Glutamatergic neuron (in vitro differentiated cells): ENCODE measurements at places on chromosomes 5 and 9. TPM values are rescaled to one million over a fixed set of nuclear protein-coding genes. Genes with fewer than 3 reads are reported as not detected.

- no peaks in the 10 kb centered on the region for H3K36me3 ChIP-seq
- DNase-seq: no peak
- no peaks in the 10 kb centered on the region for H3K27me3 ChIP-seq
- peak overlapping the region; percentile 55 for H3K27ac ChIP-seq
Measured at GRCh38 chr9:137095664-137096517, 9.1 kb downstream of the MAN1B1 start.

DNA sequence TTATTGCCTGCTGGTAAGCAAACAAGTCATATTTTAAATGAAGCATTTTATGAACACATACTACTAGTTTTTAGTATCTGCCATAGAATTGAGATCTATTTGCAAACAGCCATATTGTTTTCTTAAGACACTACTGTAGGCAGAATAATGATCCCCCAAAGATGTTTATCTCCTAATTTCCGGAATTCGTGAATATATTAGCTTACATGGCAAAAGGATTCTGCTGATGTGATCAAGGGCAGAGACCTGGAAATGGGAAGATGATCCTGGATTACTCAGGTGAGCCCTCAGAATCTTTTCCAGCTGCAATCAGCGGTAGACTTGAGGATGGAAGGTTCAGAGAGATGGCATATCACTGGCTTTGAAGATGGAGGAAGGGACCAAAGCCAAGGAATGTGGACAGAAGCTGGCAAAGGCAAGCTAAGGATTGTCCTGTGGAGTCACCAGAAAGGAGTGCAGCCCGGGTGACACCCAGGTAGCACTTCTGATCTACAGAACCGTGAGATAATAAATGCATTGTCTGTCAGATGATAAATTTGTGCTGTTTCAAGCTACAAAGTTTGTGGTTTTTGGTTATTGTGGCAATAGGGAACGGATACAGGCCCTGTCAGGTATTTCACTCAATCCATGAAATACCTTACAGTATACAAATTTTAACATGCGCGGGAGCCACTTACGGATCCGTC, 1.0 kb upstream of the ERCC6L2 start:
- no peak overlapping the region for H3K27ac ChIP-seq
- peaks cover 7% of the 10 kb centered on the region for H3K4me1 ChIP-seq
- no peak overlapping the region for H3K4me3 ChIP-seq
- peaks cover 5% of the 10 kb centered on the region for H3K36me3 ChIP-seq
- peaks cover 2% of the 10 kb centered on the region for H3K27me3 ChIP-seq

DNA sequence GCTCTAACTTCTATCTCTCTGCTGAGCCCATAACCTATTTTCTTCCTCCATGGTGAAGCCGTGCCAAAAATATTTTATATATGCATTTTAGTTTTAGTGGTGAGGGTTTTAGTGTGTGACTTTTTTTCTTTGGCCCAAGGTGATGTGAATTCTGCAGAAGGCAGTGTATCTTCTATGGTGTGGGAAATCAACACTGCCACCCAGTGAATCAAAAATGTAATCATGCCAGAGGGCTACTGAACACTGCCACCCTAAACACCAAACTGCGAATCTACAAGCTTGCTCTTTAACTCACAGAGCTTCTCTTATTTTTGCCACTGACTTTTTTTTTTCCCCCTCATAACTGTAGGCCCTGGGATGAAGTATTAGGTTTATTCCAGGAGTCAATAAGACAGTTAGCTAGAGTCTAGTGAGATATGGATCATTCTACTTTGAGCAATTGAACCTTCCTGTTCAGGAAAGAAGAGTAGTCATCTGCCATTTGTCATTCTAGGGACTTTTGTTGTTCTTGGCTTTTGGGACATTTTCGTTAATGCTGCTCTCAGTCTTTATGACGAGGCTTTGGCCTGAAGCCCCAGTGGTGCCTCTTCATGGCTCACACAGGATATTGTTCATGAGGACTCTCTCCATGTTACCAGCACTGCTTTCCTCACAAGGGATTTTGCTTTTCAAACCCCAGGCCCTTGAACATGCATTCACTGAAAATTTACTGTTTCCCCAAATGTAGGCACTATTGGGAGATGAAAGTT, 53.1 kb downstream of the C7 start:
- H3K27me3 ChIP-seq: no peaks in the 10 kb centered on the region
- no peak for DNase-seq
- H3K4me1 ChIP-seq: no peaks in the 10 kb centered on the region
- H3K36me3 ChIP-seq: no peaks in the 10 kb centered on the region
- H3K4me3 ChIP-seq: no peak overlapping the region

DNA sequence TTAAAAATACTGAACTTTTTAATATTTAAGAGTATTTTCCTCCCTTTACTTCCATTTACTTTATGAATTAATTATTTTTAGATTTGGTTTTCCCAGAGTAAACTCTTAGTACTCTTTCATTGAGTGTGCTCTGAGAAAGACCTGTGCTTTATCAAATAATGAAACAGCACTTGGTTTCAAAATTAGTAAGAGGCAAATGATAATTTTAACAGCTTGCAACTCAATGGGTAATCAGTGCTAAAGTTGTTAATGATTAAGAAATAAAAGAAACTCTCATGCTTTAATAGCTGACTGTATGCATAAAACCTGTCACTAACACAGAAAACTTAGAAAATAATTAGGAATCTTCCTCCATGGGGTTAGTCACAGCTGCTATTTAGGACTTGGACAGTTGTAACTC, 244.4 kb downstream of the RFX3 start:
- no peaks in the 10 kb centered on the region for H3K36me3 ChIP-seq
- H3K27ac ChIP-seq: no peak overlapping the region
- no peak overlapping the region for H3K4me3 ChIP-seq
- H3K4me1 ChIP-seq: peaks cover 19% of the 10 kb centered on the region

GRCh38 chr5:35783551-35783950, 73.1 kb upstream of the IL7R start:
- no peak overlapping the region for H3K27ac ChIP-seq
- no peaks in the 10 kb centered on the region for H3K36me3 ChIP-seq
- H3K27me3 ChIP-seq: no peaks in the 10 kb centered on the region
- DNase-seq: no peak

DNA sequence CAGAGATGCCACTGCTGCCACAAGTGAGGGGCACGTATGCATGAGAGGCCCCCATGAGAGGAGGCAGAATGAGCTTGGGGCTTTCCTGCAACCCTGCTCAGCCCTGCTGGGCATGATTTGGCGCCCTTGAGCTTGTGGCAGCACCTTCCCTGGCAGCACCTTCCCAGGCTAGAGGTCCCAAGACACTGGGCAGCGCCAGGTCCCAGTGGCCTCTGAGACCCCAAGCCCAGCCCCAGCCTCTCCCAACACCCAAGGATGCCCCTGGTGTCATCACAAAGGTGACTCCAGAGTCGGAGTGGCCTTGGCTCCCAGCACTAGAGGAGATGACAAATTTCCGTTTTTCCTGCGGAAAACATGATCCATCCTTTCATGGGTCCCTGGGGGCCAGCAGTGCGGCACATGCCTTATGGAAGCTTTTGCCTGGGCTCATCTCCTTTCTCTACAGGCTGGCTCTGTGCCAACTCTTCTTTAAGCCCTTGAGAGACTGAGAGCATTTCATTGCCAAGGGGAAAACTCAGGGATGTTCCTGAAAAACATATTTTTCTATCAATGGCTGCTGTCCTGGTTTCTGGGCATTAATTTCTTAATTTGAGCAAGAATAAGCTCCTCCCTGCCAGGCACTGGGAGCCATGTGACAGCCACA, 77.1 kb upstream of the ADAMTS2 start:
- no peak overlapping the region for H3K4me3 ChIP-seq
- H3K4me1 ChIP-seq: peaks cover 13% of the 10 kb centered on the region
- DNase-seq: no peak
- peaks cover 3% of the 10 kb centered on the region for H3K27me3 ChIP-seq
- no peak overlapping the region for H3K27ac ChIP-seq

- no peaks in the 10 kb centered on the region for H3K27me3 ChIP-seq
- no peak overlapping the region for H3K27ac ChIP-seq
Measured at GRCh38 chr9:23123048-23123632, 676.5 kb downstream of the DMRTA1 start.

- no peak overlapping the region for H3K27ac ChIP-seq
- no peak for DNase-seq
- peaks cover 9% of the 10 kb centered on the region for H3K4me1 ChIP-seq
Measured at GRCh38 chr9:121286973-121287741, 19.2 kb downstream of the GSN start.

DNA sequence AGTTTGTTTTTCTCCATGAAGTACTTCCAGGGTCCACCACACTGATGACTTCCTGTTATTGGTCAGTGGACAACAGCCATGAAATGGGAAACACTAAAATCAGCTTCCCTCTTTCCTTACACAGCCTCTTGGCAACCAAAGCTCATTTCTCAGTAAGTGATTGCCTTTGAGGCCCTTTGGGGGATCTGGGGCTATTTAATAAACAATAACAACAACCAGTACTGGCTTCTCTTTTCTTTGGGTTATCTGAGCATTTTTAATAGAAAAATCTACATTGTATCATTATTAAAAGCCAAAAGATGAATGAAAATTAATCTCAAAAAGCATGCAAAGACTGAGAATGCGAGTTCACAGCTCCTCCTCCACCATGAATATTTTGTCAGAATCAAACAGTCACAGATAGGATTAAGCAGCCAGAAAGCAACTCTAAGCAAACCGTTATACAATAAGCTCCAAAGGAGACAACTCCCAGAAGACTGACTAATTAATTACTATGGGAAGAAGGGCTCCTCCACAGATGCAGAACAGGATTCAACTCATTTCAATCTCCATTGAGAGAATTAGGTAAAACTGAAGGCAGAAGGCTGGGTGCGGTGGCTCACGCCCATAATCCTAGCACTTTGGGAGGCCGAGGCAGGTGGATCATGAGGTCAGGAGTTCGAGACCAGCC, 68.3 kb downstream of the SERINC5 start:
- H3K4me1 ChIP-seq: peaks cover 27% of the 10 kb centered on the region
- no peaks in the 10 kb centered on the region for H3K27me3 ChIP-seq
- no peak overlapping the region for H3K27ac ChIP-seq
- H3K4me3 ChIP-seq: no peak overlapping the region

DNA sequence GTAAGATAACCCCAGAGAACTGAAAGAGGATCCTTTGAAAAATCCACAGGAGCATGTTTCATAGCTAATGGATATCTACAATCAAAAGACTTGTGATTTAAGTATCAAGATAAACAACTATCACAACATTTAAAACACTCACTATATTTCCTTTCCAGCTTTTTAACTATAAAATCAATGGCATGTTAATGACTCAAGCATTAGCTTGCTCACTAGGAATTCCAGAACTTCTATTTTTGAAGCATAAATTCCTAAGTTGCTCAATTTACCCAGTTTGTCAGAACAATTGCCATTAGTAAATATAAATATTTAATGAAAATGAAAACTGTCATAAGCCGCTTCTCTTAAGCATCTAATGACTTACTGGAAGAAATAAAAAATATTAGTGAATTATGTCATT, 355.3 kb downstream of the PRELID2 start:
- H3K4me3 ChIP-seq: no peak overlapping the region
- no peak for DNase-seq
- H3K36me3 ChIP-seq: no peaks in the 10 kb centered on the region

- peak overlapping the region; percentile 97 for H3K27ac ChIP-seq
- peak overlapping the region; percentile 86 for H3K4me3 ChIP-seq
- H3K36me3 ChIP-seq: no peaks in the 10 kb centered on the region
- peaks cover 4% of the 10 kb centered on the region for H3K27me3 ChIP-seq
Measured at GRCh38 chr9:108933231-108933717, 650 bp downstream of the ELP1 start.

GRCh38 chr5:114358329-114358728, 3.5 kb upstream of the KCNN2 start:
- H3K4me1 ChIP-seq: peaks cover 4% of the 10 kb centered on the region
- H3K4me3 ChIP-seq: no peak overlapping the region
- no peak for DNase-seq
- no peak overlapping the region for H3K27ac ChIP-seq
- H3K36me3 ChIP-seq: no peaks in the 10 kb centered on the region

DNA sequence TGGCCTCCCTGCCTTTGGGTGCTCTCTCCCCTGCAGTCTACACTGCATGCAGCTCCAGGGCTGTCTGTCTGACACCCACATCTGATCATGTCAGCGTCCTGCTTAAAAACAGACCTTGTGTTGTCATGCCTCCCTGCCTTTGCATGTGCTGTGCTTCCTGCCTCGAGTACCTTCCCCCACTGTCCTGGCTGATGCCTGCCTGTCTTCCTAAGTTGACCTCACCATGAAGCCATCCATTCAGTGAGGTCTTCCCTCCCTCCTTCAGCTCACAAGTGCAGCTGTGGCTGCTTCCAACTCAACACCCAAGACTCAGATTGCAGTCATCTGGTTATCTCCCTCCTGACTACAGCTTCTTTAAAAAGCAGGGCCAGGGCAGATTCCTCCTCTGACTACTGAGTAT, 5.5 kb downstream of the ANGPTL2 start:
- no peak overlapping the region for H3K27ac ChIP-seq
- H3K36me3 ChIP-seq: no peaks in the 10 kb centered on the region
- peak overlapping the region; percentile 10 for H3K4me3 ChIP-seq
- no peak for DNase-seq

GRCh38 chr9:87350915-87351314, 146.8 kb upstream of the DAPK1 start:
- no peaks in the 10 kb centered on the region for H3K27me3 ChIP-seq
- peaks cover 6% of the 10 kb centered on the region for H3K4me1 ChIP-seq
- H3K36me3 ChIP-seq: no peaks in the 10 kb centered on the region
- no peak overlapping the region for H3K27ac ChIP-seq
- no peak overlapping the region for H3K4me3 ChIP-seq
- no peak for DNase-seq

DNA sequence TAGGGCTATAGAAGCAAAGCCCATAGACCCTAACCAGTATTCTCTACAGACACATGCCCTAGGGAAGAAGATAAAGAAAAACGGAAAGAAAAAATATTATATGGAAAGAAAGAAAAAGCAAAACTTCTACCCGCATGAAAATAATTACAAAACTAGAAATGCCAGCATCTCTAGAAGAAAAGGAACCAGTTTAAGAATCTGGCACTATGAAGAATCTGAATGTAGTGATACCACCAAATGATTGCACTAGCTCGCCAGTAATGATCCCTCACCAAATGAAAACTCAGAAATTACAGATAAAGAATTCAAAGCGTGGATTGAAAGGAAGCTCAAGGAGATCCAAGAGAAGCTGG, 341.9 kb upstream of the GRIA1 start:
- H3K4me3 ChIP-seq: no peak overlapping the region
- H3K4me1 ChIP-seq: no peaks in the 10 kb centered on the region
- H3K27ac ChIP-seq: no peak overlapping the region

DNA sequence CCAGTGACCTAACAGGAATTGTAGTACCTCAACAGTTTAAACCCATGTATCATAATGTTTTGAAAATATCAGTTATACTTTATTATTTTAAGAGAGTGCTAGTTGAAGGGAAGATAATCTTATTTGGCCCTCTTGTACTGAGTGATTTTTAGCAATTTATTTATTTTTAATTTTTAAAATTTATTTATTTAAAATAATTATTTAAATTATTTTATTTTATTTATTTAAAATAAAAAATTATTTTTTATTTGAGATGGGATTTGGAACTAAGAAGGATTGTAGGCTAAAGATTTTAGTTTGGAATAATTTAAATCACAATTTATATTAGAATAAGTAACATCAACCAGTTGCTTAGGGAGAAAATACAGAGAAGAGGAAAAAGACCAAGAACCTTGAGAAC, 54.2 kb downstream of the NAA35 start:
- H3K4me1 ChIP-seq: peaks cover under 1% of the 10 kb centered on the region
- DNase-seq: no peak
- H3K36me3 ChIP-seq: peaks cover 4% of the 10 kb centered on the region
- no peak overlapping the region for H3K27ac ChIP-seq
- no peak overlapping the region for H3K4me3 ChIP-seq

The OBP2B gene
- not detected for total RNA-seq

The TOPORS gene
- total RNA-seq: 13.9 TPM

The NOXA1 gene
- 2.6 TPM for total RNA-seq

The PKD2L2 gene
- not detected for total RNA-seq

The TAF11L5 gene
- total RNA-seq: 0.83 TPM

The PPP1R2B gene
- not detected for total RNA-seq

The REEP2 gene
- total RNA-seq: 232 TPM
